ENCODE measurements at places on chromosomes 3 and 15. TPM values are rescaled to one million over a fixed set of nuclear protein-coding genes. Genes with fewer than 3 reads are reported as not detected.

TATDN2 gene
- 76.8 TPM for total RNA-seq

SLC24A5 gene
- total RNA-seq: not detected

ACAN gene
- not detected for total RNA-seq

NDUFAF3 gene
- 110 TPM for total RNA-seq

SPATA12 gene
- not detected for total RNA-seq

IQCF5 gene
- total RNA-seq: not detected

Data from T-helper 2 cell treated with Interferon-gamma antibody and Interleukin-4, amounts not matched to agents 100 ng/mL and 5 ng/mL, for 36 hours (primary cell).